ENCODE measurements at places on chromosomes 12 and 14. TPM values are rescaled to one million over a fixed set of nuclear protein-coding genes. Genes with fewer than 3 reads are reported as not detected.

Gene VWF
- 38.6 TPM for polyA plus RNA-seq

Gene MYF6
- polyA plus RNA-seq = 0.04 TPM

Gene FAM234B
- polyA plus RNA-seq = 1.2 TPM

Gene CCDC177
- polyA plus RNA-seq = not detected

Gene SRRM4
- not detected for polyA plus RNA-seq

Gene TFCP2
- 10.2 TPM for polyA plus RNA-seq

Gene ACRBP
- 7.2 TPM for polyA plus RNA-seq

DNA sequence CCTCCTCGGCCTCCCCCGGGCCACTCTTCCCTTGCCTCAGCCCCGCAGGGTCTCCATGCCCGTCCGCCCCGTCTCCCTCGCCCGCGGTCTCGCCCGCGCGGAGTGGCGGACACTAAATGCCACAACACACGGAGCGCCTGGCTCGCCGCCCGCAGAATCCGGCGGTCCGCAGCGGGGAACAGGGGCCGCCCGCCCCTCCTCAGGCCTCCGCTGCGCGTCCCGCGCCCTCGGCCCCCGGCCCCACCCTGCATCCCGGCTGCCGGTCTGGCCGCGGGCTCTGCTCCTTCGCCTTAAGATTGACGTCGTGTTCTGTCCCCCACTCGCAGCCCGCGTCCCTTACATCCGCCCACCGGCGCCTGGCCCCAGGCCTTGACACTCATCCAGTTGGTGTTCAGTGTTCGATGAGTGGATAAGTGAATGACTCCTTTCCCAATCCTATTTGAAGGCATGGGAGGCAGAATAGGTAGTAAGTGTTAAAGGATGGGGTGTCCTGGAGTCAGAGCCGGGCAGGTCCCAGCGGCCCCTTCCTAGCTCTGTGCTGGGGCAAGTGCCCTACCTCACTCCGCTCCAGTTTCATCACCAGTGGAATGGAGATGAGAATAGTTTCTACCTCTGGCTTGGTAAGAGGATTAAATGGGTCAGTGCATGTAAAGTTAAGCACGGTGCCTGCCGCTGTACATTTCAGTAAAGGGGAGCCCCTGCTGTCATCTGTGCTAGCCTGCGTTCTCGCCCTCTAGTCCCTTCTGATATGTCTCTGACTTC lies 622 bp downstream of the TECPR2 start:
- DNase-seq = no peak
- H3K4me1 ChIP-seq = peaks cover 20% of the 10 kb centered on the region
- H3K4me3 ChIP-seq = peak overlapping the region; percentile 88
- no peaks in the 10 kb centered on the region for H3K27me3 ChIP-seq

DNA sequence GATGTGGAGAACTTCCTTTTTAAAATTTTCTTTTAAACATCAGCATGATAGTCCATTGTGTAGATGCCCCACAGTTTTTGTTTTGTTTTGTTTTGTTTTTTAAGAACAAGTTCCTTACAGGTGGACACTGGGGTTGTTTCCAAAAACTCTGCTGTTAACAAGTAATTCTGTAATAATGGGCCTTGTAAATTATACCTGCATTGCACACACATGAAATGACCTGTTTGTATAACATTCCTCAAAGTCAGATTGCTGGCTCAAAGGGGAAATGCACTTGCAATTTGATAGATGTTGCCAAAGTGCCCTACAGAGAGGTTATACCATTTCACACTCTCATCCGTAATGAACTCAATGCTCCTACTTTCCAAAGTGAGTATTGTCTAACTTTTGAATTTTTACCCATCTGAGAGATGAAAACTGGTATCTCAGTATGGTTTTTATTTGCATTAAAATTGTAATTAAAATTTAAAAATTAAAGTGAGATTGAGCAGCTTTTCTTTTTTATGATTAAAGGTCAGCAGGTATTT lies 89.2 kb downstream of the SPPL3 start:
- no peak overlapping the region for H3K4me3 ChIP-seq
- H3K36me3 ChIP-seq = peaks cover 6% of the 10 kb centered on the region
- no peak for DNase-seq
- H3K27me3 ChIP-seq = no peaks in the 10 kb centered on the region
- H3K4me1 ChIP-seq = peaks cover 10% of the 10 kb centered on the region

GRCh38 chr12:104381341-104381730 lies 75.4 kb upstream of the CHST11 start:
- no peaks in the 10 kb centered on the region for H3K36me3 ChIP-seq
- no peak for DNase-seq
- H3K4me3 ChIP-seq = no peak overlapping the region
- no peak overlapping the region for H3K27ac ChIP-seq
- H3K27me3 ChIP-seq = no peaks in the 10 kb centered on the region
- peaks cover 4% of the 10 kb centered on the region for H3K4me1 ChIP-seq

DNA sequence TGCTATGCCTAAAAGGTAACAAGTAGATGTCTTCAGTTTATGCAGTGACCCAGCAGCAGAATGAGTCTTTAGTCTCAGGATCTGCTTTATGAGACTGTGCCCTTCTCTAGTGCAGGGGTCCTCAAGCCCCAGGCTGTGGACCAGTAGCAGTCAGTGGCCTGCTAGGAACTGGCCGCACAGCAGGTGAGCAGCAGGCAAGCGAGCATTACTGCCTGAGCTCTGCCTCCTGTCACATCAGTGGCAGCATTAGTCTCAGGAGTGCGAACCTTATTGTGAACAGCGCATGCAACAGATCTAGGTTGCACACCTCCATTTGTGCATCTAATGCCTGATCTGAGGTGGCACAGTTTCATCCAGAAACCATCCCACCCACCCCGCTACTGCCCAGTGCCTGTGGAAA lies 38.4 kb downstream of the LRP6 start:
- no peaks in the 10 kb centered on the region for H3K4me1 ChIP-seq
- no peak for DNase-seq
- no peaks in the 10 kb centered on the region for H3K27me3 ChIP-seq
- no peak overlapping the region for H3K4me3 ChIP-seq

DNA sequence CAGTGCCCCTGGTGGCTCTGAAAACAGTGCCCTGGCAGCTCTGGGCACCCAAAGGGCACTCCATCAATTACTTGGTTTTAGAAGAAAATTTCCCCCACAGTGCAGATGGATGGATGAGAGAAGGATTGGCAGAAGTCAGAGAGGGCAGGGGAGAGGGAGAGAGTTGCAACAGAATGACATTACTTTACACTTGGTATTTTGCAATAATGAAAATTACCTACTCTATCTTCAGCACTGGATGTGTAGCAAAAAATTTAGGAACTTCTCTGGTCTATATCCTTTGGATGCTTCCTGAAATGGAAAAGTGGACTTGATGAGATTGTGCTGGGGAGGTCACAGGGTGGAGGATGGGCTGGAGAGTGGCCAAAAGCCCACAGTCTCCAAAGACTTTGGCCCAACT lies 193.2 kb downstream of the CHST11 start:
- H3K4me3 ChIP-seq = peak overlapping the region; percentile 44
- H3K27ac ChIP-seq = peak overlapping the region; percentile 76
- no peaks in the 10 kb centered on the region for H3K36me3 ChIP-seq
- no peak for DNase-seq
- no peaks in the 10 kb centered on the region for H3K27me3 ChIP-seq

GRCh38 chr12:119457271-119457670 lies 122.7 kb downstream of the CCDC60 start:
- H3K36me3 ChIP-seq = no peaks in the 10 kb centered on the region
- no peak overlapping the region for H3K4me3 ChIP-seq
- H3K27ac ChIP-seq = no peak overlapping the region

GRCh38 chr12:3130057-3130830 lies 53.1 kb downstream of the TSPAN9 start:
- DNase-seq = no peak
- H3K4me3 ChIP-seq = no peak overlapping the region
- no peaks in the 10 kb centered on the region for H3K27me3 ChIP-seq
- H3K4me1 ChIP-seq = peaks cover 64% of the 10 kb centered on the region
- peak overlapping the region; percentile 31 for H3K27ac ChIP-seq

DNA sequence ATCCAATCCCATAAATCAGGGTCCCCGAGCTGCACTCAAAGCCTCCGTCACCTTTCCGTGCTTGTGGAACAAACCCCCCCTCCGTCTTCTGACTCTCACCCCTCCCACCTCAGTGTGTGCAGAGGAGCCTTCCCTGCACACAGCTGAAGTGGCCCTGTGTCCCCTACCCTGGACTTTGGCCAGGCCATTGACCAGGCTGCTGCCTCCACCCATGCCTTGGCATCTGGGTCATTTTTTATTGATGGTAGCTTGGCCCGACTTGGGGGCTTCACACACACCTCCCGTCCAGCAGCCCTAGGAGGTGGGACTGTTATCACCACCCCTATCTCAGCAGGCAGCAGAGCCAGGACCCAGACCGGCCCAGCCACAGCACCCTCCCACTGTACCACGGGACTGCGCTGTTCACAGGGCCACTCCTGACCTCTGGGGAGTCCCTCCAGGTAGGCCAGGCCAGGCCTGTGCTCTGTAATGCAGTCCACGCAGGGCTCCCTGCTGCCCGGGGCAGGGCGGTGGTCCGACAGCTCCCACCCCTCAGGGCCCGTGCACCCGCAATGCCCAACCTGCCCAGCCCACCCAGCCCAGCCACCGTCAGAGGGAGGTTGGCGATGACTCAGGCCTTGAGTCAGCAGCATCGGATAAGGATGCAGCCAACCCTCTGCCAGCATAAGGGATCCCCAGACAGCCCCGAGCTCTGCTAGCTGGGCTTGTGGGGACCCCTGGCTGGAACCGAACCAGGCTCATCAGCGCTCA lies 9.2 kb upstream of the INF2 start:
- H3K4me1 ChIP-seq = peaks cover 30% of the 10 kb centered on the region
- DNase-seq = peak; percentile 77
- no peaks in the 10 kb centered on the region for H3K36me3 ChIP-seq
- no peak overlapping the region for H3K4me3 ChIP-seq

DNA sequence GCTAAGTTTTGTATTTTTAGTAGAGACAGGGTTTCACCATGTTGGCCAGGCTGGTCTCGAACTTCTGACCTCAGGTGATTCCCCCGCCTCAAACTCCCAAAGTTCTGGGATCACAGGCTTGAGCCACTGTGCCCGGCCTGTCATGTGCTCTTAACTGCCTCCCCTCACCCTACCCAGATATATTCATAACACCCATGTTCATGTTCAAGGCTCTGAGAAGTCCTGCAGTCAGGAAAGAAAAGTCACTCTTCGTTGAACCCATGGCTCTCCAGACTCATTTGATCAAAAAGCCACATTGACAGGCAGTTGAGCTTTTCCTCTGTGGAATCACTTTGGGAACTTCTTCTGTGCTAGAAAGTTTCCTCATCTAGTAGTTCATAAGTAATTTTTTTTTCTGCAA lies 545.5 kb upstream of the TBX3 start:
- no peak for DNase-seq
- H3K4me1 ChIP-seq = no peaks in the 10 kb centered on the region
- H3K4me3 ChIP-seq = no peak overlapping the region
- H3K27ac ChIP-seq = no peak overlapping the region
- no peaks in the 10 kb centered on the region for H3K36me3 ChIP-seq
